ENCODE measurements at places on chromosomes 13 and 19.

DNA sequence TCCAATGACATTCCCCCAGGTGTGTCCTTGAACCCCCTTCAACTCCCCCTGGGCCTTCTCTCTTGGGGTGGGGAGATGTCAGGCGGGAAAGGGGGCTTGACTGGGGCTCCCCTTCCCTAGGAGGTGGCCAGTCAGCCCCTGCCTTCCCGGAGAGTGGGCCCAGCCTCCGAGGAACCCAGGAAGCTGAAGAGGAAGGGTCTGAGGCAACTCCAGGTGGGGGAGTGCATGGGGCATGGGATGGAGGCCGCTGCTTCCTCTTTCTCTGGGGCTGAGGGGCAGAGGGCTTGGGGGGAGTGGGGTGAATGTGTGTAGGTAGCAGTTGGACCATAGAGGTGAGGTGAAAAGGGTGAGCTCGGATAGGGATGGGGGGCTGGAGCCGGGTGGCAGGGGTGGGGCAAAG is 2.7 kb upstream of the INAFM1 start:
- no peak for DNase-seq

DNA sequence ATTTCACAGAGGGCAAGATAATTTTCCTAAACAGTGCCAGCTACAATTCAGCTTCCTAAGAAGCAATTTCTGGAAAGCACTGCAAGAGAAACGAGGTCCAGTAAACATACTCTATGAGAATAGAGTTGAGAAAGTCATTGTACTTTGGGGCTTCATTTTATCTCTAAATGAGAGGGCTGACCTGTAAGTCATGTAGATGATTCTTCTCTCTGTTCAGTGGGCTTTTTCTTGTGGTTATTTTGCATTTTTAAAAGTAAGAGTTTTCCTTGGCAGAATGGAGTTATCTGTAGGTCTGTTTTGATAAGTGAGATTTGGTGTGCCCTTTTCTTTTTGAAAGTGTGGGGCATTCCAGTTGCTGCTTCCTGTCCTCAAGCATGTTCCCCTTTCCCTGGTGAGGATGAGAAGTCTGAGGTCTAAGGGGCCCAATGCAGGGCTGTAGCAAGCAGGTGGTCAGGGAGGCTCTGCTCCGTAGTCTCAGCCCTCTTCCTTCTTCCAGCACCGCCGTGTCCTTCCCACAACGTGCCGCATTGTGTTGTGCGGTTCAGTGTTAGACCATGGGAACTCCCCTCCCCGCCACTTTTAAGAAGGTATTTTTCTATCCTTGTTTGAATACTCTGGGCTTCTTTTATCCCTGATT is 86.3 kb downstream of the ARHGEF7 start:
- DNase-seq, result no peak

DNA sequence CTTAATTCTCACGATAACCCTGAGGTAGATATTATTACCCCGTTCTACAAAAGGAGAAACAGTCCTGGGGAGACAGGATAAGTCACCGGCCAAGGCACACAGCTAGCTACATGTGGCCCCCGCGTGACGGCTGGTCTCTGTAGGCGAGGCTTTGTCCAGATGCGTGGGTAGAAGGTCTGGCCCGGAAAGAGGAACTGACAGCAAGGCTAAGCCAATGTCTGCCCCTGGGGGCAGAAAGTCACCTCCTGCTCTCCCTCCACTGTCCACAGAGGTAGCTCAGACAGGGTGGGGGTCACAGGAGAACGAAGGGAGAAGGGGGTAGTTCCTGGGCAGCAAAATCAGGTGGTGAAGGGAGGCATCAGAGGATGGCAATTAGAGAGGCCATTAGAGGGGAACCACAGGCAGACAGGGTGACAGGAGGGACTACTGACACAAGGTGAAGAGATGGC is 1.8 kb downstream of the APOC4 start:
- no peak for DNase-seq

DNA sequence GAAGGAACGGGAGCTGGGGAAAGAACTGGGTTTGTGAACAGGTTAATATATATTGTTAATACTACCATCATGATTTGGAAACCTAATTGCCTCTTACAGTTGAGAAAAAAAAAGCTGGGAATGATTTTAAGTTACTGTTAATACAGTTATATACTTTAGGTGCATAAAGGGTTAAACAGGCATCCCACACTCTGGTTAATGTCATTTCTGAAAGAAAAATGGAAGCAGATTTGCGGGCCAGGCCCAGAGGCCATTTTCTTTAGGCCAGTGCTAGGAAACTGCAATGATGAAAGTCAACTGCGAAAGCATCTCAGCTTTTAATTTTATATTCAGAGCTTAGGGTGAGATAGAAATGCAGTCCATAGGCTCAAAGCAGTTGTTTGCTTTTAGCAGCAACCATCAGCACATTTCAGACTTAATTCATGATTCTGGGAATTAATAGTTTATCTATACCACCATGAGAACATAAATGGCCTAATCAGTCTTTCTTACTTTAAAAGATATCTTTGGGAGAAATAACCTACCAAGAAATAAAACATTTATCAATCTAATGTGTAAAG is 592.8 kb downstream of the GPC6 start:
- no peak for DNase-seq

- no peak for DNase-seq
Observed at GRCh38 chr19:35264268-35265125, 4.3 kb upstream of the USF2 start.

DNA sequence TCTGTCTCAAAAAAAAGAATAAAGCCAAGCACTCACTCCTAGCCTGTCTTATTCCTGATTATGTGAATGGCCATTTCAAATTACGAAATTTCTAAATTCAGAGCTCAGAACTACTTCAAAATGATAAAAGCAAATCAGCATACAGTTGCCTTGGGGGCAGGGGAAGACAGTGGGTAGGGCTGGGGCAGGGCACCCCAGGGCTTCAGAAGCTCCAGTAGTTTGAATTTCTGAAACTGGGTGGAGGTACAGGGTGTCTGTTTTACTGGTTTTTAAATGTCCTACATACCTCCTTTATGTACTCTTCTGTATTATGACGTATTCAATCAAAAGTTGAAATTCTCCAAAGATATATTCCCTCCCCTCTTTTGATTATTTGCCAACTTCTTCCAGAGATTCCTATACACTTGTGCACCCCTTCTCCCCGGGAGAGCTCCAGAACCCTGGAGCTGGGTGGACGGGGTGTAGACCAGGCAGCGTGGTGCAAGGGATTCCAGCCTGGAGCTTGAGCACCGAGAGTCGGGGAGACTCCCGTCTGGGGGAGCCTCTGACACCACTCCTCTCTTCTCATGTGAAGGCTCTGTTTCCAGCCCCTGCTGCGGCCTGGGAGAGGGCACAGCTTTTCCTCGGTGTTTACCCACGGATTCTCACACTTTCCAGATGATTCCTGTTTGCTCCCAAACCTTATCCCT is 84.7 kb upstream of the GPR183 start:
- no peak for DNase-seq

DNA sequence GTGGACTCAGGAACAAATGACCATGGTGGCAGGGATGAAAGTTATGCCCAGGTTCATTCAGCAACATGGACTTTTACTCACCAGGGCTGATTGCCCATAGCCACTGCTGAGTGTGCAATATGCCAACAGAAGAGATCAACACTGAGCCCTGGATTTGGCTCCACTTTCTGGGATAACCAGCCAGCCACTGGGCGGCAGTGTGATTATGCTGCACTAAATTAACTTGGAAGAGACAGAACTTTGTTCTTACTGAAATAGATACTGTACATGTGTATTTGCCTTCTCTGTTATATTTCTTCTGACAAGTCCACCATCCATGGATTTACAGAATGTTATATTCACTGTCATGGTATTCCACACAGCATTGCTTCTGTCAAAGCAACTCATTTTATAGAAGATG is 257.4 kb downstream of the TDRD3 start:
- DNase-seq, result no peak

- DNase-seq, result peak; percentile 2
Observed at GRCh38 chr13:94950303-94950702, 238.0 kb upstream of the SOX21 start.
